Lower leg skin (tissue), 4 donors: ENCODE measurements at places on chromosomes 6 and 20.

DNA sequence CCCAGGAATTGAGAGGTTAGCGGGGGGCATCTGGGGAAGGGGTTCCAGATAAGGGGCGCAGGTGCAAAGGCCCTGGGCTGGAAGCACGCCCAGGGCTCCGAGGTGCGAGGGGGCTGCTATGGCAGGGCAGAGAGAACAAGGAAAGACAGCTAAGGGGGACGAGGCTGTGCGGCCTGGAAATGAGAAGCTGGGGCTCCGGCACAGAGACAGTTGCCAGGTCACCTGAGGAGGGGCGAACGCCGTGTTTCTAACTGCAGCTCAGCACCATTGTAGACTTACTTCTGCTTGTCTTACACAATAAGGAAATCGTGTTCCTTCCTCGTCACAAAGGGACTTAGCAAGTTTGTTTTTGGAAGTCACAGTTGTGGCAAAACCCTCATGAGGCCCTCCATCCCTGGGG is 68.9 kb upstream of the TBXT start:
- DNase-seq: no peak

- no peak for DNase-seq
Measured at GRCh38 chr6:74946961-74947360, 258.9 kb downstream of the COL12A1 start.

DNA sequence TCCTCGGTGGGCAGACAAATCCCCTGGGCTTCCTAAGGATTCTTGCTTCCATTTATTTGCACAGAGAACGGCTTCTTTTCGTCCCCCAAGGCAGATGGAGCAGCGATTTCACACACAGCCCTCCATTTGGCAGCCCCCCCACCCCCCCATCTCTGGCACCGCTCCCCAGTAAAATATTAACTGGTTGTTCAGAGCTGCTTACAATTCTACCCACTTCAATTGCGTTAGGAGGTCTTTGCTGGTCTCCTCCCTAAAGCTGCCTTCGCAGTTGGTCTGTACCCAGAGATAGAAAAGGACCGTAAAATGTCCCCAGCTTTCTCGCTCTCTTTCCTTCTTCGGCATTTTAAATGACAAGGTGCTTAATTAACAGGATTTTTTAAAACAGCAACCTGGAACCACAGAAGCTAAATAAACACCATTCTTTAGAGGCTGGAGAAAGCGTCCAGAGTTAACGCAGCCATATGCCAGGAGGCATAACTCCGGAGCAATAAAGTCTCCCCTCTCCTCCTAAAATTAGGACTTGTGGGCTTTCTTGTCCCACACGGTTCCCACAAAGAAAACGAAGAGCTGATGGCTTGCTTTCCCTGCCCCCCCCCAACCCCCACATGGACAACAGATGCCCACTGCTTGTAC is 1.7 kb upstream of the ZMYND8 start:
- DNase-seq: no peak

DNA sequence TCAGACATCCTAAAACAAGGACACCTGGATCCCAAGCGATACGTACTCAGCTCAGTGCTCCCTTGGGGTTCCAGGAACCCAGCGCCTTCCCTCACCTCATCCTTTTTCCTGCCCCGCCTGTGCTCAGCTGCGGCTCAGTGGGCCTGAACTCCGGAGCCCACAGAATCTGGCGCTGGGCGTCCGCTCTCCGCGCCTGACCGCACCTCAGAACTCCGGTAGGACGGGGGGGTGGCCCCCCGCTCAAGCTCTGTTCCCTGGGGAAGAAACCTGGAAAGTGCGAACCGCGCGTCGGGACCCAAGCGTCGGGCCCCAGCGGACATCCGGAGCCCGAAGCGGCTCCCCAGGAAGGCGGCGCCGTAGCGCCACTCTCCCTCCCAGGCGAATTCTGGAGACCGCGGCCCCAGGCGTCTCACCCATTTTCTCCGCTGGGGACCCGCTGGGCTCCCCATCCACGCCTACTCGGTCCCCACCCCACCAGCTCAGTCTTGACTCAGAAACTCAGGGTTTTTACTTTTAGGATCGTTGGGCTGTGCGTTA is 336 bp upstream of the LY6G5C start:
- DNase-seq: no peak

GRCh38 chr6:79842376-79843040 is 104.8 kb downstream of the ELOVL4 start:
- DNase-seq: no peak
